ENCODE measurements at places on chromosomes 2 and 18.

GRCh38 chr2:26020231-26020640, 13.6 kb upstream of the RAB10 start:
- DNase-seq, result no peak

GRCh38 chr2:7201851-7202250, 284.6 kb downstream of the RNF144A start:
- DNase-seq, result no peak

DNA sequence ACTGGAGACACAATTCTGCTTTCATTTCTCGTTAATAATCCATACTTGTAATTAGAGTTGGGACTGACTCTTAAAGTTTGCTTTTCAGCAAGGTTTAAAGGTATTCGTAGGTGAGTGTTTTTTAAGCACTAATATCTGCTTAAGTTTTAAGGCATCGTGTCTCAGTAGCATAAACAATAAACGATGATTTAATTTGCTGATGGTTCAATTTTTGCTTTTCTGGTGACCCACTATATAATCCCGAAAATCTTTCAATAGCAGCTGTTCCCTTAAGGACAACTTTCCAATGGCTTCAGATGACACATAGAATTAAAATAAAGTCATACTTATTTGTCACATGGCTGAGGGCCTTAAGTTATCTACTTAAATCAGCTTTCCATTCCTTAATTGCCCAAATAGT, 859.5 kb upstream of the SOX11 start:
- DNase-seq, result no peak

DNA sequence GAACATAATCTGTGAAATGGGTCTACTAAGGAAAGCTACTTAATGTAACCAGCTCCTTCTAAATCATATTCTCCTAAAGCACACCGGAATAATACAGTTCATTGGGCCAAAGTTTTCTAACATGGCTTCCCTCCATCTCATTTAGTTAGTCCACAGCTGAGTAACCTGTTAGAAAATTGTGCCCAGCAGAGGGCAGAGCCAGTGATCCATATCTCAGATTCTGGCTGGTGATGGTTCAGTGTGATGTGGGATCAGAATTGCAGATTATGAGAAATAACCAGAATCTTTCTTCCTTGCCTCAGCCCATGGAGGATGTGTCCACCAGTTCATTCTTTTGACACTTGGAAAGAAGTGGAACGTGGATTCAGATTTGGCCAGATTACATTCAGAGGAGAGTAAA, 9.4 kb upstream of the CTLA4 start:
- DNase-seq, result no peak

All from stimulated activated CD8-positive, alpha-beta memory T cell treated with anti-CD3 and anti-CD28 coated beads, Interleukin-4, amount 100 ng/mL, for 1 hour (primary cell).